B cell (primary cell): ENCODE measurements at places on chromosomes 4 and X. TPM values are rescaled to one million over a fixed set of nuclear protein-coding genes. Genes with fewer than 3 reads are reported as not detected.

DNA sequence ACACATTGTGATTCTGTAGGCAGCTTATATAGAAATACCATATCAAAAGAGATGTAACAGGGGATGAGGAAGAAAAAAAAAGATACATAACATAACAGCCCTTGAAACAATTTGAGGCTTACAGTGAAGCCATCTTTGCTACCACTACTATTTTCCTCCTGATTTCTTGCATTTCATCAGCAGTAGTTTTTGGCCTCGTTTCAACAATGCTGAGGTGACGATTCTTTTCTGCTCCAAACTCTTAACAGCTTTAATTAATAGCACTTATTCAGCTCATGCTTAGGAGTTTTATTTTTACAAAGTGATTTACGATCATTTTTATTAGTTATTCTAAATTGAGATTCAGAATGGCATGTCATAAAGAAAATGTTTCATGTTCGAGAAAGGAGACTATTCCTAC lies 163.2 kb downstream of the DCK start:
- no peak for DNase-seq

DNA sequence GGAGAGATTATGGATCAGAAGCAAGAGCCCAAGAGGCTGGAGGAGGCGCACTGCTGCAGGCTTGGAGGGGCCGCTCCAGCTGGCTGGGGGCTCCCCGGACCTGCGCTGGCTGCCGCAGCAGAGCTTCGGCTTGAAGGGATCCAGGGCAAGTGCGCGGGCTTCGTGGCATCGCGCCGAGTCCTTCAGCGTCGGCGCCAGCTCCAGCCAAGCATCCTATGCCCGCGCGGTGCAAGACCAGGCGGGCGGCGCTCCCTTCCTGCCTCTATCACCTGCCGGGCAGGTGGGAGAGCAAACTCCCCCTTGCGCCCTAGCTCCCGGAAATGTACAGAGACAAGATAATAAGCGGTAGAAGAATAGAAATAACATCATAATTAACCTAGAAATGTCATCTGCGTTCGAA lies 10.5 kb upstream of the UCP1 start:
- no peak for DNase-seq

- DNase-seq = no peak
Observed at GRCh38 chrX:79095441-79096041, 48.9 kb upstream of the GPR174 start.

- no peak for DNase-seq
Observed at GRCh38 chr4:158139086-158139485, 33.7 kb downstream of the GASK1B start.

DNA sequence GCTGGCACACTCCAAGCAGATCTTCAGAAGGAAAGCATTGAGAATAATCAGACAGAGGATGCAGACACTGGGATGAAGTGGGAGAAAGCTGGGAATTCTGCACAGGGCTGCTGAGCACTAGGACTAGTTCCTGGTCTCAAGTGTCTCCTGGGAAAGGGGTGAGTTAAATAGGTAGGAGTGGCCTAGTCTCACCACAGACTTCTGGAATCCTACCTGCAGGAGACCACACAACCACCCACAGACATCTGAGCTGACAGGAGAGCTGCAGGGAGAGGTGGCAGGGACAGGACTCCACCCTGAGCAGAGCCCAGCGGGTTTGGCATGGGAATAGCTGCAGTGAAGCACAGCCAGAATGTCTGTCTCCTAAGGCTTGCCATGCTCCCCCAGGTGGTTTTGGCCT lies 95.1 kb upstream of the GALNTL6 start:
- DNase-seq = no peak

DNA sequence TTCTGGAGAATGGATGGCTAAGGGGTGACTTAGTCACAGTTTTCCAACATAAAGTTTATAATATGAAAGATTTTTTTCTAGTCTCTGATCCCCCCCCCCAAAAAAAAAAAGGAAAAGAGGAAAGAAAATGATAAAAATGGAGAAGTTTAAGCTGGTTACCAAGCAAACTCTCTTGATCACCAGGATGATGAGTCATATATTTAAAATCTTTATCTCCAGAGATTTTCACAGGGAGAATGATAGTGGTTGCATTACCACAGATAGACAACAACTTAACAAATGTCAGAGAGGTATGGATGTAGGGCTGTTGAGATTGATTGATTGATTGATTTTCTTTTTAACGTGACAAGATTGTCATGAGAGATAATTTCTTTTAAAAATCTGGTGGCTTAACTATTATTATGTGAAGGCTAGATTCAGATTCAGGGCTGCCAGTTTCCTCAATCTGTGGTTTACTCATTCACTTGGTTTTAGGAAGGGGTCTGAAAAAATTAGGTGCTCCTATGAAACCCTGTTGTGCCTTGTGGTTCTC lies 13.3 kb upstream of the TEX13C start:
- DNase-seq = no peak

GRCh38 chrX:28124416-28124815 lies 143.2 kb upstream of the DCAF8L1 start:
- DNase-seq = no peak

DNA sequence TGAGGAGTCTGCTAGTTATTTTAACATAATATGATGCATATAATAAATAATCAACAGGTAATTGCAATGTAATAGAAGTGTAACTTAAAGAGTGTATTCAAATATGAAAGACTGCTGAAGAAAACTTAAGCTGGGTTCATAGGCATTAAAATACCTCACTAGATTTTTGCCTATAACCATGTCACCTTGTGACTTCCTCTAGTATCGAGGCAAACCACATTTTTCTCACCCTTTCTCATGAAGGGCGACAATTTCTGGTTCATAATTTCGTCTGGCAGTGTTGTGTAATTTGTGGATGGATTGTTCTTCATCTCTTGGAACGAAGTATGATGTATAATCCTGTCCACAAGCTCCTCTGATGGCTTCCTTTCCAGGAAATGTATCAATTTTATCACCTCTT lies 16.0 kb downstream of the SULT1E1 start:
- DNase-seq = no peak

DNA sequence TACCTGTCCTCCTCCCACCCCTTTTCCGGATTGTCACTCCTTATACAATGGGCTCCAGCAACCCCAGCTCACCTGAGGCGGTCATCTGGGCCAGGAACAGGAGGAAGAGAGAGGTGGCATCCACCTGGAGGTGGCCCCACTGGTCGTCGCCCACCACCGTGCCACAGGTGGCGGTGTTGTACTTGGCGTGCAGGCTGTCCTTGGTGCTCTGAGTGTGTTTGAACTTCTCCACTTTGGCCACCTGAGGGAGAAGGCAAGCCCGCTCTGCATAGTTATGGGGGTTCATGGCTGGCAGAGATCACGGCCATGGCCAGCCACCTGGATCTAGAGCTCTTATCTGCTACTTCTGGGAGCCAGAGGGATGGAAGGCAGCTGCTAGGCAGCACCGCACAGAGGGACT lies 32.9 kb downstream of the PHKA2 start:
- DNase-seq = no peak

DNA sequence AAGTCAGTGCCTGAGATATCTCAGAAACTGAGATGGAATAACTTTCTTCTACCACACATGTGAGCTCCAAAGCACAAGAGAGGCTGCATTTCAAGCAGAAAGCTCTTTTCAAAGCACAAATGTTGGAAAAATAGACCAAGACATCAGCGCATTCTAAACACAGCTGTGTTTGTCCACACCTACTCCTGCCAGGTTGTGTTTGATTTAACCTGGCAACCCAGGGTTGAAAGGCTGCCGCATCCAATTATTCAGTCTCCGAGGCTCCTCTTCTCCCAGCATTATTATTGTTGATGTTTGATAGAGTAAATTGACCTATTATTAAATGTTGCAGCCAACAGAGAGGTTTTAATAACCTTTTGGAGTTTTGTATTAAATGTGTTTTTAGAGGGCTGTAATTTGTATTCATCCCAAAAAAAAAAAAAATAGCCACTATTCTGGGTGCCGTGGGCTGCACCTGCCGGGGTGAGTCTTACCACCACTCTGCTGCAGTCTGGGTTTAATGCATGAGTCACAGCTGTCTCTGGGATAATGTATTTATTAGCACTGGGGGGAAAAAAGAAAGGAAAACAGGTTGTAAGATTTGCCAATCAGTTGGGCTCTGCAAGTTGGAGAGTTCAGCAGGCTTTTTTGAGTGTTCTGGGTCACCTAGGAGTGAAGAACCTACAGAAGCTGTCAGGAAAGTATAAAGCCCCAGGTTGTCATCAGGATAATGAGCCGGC lies 105.2 kb upstream of the NOCT start:
- no peak for DNase-seq

- DNase-seq = no peak
Observed at GRCh38 chrX:130680164-130681035, 222.6 kb downstream of the ENOX2 start.

DNA sequence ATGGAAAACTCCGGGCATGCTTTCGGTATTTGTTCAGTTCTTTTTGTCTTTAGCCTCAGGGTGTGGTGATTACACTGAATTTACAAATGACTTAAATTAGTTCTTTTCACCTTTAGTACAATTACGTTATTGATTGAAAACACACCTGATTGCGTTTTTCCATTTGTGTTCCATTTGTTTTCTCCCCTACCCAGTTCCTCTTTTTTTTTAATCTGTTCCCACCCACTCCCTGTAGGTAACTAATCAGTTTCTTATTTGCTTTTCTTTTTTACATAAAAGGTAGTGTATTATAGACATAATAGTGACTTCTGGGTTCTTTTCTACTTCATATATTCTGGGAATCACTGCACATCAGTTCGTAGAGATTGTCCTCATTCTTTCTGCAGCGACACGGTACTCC lies 53.4 kb downstream of the TNIP2 start:
- no peak for DNase-seq

DNA sequence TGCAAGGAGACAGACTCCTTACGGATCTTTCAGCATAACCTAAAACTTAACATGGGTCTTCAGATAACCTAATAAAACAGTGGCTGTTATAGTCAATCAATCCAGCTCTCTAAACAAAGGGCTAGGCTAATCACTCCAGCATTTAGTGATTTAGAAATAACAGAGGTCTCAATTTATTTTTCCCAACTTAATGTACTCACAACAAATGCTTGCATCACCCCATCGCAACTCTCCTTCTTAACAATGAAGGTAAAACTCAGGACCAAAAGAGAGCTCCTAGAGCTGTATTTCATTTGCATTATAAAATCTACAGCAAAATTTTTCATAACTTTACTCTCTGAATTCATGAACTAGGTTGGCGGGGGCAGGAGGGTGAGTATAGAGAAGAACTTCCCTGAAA lies 1.1 kb downstream of the LIN54 start:
- DNase-seq = no peak

- DNase-seq = no peak
Observed at GRCh38 chrX:108148524-108148923, 56.9 kb downstream of the ATG4A start.

GRCh38 chr4:90845777-90846176 lies 718.6 kb downstream of the CCSER1 start:
- no peak for DNase-seq

GRCh38 chr4:76690011-76690905 lies 207.7 kb downstream of the SOWAHB start:
- peak; percentile 4 for DNase-seq

GRCh38 chrX:154800478-154801210 lies 4.6 kb downstream of the MPP1 start:
- no peak for DNase-seq

GRCh38 chr4:157527954-157528353 lies 307.4 kb downstream of the GRIA2 start:
- no peak for DNase-seq

GRCh38 chr4:54661169-54661568 lies 3.4 kb downstream of the KIT start:
- no peak for DNase-seq

GRCh38 chr4:102815981-102816380 lies 11.4 kb downstream of the UBE2D3 start:
- DNase-seq = peak; percentile 2

GRCh38 chr4:166594326-166594946 lies 639.9 kb downstream of the SPOCK3 start:
- DNase-seq = no peak

GRCh38 chr4:157291071-157291470 lies 70.5 kb downstream of the GRIA2 start:
- DNase-seq = no peak

- DNase-seq = no peak
Observed at GRCh38 chr4:76376534-76376933, 44.4 kb downstream of the CCDC158 start.

GRCh38 chrX:45900766-45901615 lies 644.2 kb downstream of the ZNF674 start:
- DNase-seq = no peak

DNA sequence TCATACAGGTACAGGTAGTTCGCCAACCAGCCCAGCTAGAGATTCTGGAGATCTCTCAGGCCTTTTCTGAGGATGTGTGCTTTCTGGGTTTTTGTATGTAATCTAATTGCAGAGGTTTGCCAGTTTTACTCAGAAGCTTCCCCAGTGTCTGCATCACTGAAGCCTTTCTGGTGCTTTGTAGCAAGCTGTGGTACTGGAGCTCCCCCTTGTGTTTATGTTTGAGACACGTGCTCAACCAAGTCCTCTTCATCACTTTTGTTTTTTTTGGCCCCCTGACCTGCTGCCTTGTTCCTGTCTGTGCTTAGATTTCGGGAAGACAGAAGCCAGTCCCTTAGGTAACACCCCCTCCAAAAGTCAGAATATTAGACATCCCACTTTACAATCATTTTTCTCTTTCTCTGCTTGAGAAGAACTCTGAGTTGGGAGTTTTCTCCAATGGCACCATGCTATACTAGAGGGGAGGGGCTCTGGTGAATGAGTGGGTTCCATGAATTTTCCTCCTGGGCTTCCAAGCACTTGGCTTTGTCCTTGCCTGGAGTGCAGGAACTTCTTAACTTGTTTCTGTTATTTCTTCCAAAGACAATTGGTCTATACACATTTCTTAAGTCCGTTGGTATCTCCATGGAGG lies 128.4 kb upstream of the TBC1D9 start:
- peak; percentile 76 for DNase-seq

DNA sequence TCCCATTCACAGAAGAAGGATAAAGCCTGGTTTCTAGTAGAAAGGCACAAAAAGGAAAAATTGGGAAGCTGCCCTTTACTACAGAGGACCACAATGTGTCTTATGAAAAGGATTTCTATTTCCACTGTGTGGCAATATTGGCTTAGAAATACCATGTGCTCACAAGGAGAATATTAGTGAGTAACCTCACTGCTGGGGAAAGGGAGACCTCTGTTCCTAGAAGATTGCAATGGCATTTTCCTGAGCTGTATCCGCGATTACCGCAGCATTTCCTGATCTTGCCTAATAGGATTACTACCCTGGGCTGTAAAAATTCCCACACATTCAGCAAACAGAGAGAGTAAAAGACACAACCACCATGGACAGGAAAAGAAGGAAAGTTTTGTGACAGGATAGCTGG lies 308.8 kb upstream of the TECRL start:
- DNase-seq = no peak

The ADGRL3 gene
- polyA plus RNA-seq = not detected in 2 replicates

The TCEAL3 gene
- 1.3 and 9.7 TPM in 2 replicates for polyA plus RNA-seq

The SSX5 gene
- polyA plus RNA-seq = not detected in 2 replicates

The SLC49A3 gene
- 1.3 and 2.0 TPM in 2 replicates for polyA plus RNA-seq

The FABP2 gene
- polyA plus RNA-seq = not detected in 2 replicates

The EDNRA gene
- polyA plus RNA-seq = not detected in 2 replicates

The RAI2 gene
- not detected in 2 replicates for polyA plus RNA-seq

The CCDC120 gene
- polyA plus RNA-seq = 5.7 and 7.6 TPM in 2 replicates

The PAGE4 gene
- polyA plus RNA-seq = not detected in 2 replicates

The AFM gene
- not detected in 2 replicates for polyA plus RNA-seq

The DUSP21 gene
- polyA plus RNA-seq = not detected in 2 replicates

The MTNR1A gene
- not detected in 2 replicates for polyA plus RNA-seq

The ITGB1BP2 gene
- polyA plus RNA-seq = 1.9 and 2.2 TPM in 2 replicates

The RNF175 gene
- 0.26 TPM in 1 of 2 replicates, not detected in the other for polyA plus RNA-seq
